NCI-H187 treated with DMSO at 0.1 percent for 48 hours (cell line): ENCODE measurements at places on chromosomes 5 and 9.

DNA sequence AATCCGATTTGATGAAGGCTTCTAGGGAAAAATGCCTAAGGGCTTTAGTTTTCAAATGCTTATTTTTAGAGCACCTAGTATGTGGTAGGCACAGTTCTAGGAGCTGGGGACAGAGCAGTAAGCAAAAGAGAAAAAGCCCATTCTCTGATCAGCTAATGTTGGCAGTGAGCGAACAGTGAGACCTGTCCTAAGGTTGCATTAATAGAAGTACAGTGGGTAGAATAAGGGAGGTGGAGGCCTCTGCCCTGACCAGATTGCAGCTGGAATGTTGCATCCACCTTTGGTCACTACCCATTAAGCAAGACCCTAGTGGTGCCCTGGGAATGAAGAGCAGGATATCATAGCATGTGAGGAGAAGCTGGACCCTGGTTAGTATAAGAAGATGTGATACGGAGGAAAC, 20.1 kb downstream of the IL9 start:
- no peak for DNase-seq

DNA sequence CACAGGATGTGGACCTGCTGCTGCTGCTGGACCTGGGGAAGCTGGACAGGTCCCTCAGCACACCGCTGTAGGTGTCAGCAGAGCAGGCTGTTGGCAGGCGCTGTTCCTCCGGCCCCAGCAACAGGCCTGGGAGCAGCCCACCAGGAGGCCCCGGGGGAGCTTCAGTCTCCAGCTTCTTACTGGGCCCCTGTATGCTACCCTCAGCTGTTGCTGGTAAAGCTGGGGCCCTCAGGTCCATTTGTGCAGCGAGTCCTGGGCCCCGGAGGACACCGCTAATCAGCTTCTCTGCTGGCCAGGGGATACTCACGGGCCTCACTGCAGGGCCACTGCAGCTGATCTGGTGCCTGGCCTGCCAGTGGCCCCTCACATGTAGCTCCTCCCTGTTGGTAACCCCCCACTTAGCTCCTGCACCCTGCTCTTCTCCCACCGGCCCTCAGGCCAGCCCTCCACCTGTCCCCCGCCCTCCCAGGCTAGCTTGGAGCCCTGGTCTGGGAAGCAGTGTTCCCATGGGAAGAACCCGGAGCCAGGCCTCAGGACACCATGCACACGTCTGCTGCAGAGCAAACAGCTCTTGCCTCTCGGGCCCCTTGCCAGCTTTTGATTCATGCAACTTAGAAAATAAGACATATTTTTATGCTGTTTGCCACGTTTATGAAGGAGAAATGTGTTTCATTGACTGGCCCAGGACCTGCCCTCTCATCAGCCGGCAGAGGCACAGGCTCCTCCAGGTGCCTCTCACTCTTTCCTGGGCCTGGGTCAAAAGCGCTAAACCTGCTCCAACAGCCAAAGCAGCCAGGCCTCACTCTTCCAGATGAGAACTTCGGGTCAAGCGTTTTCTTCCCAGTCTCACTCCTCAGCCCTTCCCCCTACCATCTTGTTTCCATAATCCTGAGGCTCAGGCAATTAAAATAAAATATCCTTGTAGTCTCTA, 61.0 kb upstream of the ADAMTS2 start:
- DNase-seq: no peak

- DNase-seq: no peak
Observed at GRCh38 chr5:154542581-154542980, 64.6 kb upstream of the HAND1 start.

- no peak for DNase-seq
Observed at GRCh38 chr5:44919560-44919959, 110.8 kb downstream of the MRPS30 start.

- DNase-seq: no peak
Observed at GRCh38 chr5:84131372-84131771, 253.3 kb downstream of the EDIL3 start.

- DNase-seq: no peak
Observed at GRCh38 chr5:73780302-73781080, 154.5 kb downstream of the ARHGEF28 start.

DNA sequence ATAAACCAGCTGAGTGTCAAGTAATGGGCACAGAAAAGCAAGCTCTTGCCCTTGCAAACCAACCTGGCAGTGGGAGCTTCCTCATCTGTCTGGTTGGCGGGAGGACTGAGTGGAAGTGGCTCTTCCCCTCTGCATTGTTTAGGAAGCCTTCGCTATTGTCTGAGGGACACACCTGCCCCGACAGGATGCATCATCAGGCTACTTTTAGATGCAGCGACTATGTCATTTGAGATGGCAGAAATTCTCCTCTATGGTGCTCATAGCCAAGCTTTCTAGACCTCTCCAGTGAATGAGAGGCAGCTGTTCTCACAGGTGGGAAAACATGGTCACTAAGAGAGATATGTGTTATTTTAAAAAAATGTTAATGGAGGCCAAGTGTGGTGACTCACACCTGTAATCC, 104.0 kb downstream of the DOCK8 start:
- DNase-seq: peak; percentile 73

- DNase-seq: no peak
Observed at GRCh38 chr5:151255621-151256286, 2.8 kb downstream of the GM2A start.

DNA sequence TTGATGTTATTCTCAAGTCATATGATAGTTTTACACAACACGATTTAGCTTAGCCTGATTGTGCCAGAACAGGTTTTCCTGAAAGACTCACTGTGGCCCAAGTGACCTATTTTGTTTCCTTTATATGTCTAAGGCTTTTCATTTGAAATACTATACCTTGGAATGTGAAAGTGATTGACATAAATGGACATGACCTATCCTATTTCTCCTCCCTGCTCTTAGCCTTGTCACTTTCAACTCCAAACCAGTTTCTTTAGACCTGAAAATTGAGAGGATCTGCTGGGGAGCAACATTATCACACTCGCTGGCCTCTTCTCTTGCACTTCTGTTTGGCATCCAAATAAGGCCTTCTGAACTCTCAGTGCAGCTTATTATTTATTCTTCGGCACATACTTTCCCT, 496.8 kb downstream of the MAT2B start:
- no peak for DNase-seq

DNA sequence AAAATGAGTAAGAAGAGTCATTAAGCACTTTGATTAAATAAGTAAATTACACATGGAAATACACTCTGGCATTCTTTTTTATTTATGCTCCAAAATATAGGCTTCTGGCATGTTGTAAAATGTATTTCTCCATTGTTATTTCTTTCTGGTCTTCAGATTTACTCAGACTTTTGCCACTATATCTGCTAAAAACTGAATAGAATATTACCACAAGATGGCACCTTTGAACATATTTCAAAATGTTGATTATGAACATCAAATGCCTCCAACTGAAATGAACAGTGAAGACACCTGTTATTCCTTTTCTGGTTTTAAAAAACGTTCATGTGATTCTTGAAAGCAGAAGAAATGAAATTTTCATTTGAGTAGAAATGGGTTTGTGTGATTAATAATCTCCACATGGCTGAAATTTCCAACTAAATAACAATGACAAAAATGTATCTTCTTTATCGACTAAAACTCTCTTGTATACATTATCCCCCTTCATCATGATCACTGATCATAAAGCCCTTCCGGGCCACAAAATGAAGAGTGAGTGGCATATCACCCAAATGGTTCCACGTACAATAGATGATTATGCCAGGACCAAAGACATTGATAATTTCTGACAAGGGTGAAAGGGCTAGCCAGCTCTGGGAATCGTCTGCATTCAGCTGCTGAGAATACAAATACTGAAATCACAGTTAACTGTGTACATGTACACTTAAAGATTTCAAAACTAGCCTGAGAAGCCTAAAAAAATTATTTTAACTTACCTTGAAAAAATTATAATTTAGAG, 23.8 kb downstream of the TYRP1 start:
- DNase-seq: no peak

DNA sequence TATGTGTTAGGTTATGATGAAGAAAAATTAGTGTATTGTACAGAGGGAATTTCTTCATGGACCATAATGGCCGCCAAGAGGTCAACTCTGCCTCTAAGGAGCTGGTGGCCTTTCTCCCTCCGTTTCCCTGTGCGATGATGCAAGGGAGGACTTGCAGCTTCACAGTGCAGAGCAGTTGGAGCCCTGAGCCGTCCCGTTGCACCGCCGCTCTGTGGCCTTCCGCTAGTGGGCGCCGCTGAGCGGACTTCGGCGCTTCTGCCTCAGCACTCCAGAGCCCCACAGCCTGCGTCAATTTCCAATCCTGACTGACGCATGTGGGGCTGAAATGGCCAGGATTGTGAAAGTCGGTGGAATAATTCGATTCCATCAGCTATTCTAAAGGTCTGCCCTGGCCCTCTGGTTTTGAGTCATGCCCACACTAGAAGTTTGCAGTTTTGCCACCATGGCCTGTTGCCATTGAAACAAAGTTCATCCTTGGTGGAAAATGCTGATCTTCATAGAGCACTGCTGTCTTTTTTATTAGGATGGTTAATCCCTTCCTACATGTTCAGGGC, 22.7 kb upstream of the LECT2 start:
- no peak for DNase-seq

DNA sequence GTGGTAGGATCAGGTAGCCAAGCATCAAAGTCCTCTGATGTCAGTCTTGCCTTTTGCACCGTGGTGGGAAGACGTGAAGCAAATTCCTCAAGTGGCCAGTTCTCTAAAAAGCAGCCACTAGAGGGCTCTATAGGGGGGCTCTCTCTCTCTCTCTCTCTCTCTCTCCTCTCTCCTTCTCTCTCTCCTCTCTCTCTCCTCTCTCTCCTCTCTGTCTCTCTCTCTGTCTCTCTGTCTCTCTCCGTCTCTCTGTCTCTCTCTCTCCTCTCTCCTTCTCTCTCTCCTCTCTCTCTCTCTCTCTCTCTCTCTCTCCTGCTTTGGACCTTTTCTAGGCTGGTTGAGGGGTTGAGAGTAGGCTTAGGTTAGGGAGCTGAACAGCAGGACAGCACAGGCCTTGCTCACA, 13.9 kb upstream of the OSMR start:
- no peak for DNase-seq

DNA sequence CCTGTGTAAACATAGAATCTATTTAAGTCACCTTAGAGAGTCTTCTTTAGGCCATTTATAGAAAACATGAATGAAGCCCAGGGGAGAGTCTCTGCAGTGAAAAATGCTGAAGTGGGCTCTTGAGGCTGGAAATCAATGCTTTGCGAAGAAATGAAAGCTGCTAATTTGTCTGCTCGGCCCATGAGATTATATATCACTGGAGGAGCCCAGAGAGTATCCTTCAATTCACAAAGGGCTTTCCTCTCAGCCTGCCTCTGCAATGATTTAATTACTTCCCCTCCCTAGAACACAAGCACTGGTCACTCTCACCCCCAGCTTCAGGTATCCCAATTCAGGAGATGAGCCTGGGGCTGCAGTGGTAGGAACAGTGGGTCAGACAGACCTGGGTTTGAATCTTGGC, 8.2 kb upstream of the DRD1 start:
- peak; percentile 92 for DNase-seq

DNA sequence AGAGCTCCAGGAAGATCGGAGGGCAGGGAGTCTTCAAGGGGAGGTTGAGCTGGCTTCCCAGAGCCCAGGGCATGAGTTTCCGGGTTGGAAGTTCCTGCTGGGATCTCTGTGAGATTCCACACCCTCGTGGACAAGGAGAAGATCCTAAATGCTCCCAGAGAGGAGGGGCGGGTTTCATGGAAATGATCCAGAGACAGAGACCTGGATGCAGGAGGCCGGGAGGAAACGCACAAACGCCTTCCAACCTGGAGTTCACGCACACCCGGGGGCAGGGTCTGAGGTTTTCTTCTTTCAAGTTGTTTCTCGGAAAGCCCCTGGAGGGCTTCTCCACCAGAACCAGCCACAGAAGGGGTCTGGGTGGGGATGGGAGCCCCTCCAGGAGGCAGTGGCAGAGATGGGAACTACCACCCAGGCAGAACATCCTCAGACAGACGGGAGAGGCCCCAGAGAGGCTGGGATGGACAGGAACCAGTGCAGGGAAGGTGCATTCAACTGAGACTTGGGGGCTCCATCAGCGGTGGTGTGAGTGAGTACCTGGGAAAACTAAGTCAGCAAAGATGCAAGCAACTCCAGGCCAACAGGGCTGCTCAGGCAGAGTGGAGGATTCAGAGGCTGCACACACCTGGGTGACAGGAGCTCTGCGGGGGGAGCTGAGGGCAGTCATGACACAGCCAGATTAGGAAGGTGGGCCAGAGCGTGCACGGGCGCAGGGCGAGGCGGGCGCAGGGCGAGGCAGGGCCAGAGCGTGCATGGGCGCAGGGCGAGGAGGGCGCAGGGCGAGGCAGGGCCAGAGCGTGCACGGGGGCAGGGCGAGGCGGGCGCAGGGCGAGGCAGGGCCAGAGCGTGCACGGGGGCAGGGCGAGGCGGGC, 52.1 kb upstream of the EXOC3 start:
- no peak for DNase-seq

DNA sequence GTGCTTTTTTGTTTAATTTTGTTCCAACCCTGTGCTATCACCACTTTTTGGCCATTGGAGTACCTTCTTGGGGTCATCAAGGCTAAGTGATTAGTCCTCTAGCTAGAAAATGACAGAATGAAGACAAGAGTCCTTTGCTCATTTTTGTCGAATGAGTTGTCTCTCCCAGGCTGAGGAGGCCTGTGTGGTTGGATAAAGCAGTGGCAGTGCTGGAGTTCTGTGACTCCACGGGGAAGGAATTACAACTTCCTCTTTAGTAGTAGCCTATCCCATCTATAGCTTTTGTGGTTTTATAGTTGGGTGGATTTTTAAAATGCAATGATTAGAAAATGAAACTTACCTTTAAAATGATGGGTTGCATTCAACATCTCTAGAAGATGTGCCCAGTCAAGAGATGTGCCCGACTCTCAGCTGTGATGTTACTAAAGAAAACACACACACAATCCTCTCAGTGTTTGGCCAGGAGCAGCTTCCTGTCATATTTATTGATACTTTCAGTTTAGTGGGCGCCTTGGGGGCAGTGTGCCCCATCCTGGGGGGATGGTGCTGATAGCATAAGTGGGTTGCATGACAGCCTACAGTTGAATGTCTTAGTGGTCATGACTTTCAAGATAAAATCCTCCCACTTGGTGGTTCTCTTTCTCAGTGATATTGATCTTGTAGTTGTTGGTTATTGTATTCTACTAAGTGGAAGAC, 11.9 kb downstream of the OTULINL start:
- no peak for DNase-seq

GRCh38 chr9:32251539-32251938, 132.9 kb upstream of the ACO1 start:
- DNase-seq: no peak

DNA sequence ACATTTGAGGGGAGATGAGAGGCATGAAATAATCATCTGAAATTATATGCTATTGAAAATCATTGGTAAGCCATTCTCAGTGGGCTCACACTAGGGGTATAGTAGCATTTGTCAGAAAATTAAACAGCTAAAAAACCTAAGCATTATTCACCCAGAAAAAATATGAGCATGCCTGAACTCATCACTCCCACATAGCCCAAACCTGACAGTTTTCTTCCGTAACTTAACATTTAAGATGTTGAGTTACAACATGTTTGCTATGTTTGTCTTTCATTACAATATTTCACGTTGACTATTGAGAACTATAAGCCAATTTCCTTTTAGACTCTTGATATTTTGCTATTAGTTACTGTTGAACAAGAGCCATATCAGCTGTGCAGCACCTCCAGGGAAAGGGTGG, 23.5 kb upstream of the GHR start:
- no peak for DNase-seq
